Body of pancreas (tissue), 4 donors: ENCODE measurements at places on chromosomes 4 and X. TPM values are rescaled to one million over a fixed set of nuclear protein-coding genes. Genes with fewer than 3 reads are reported as not detected.
A peak's percentile ranks its signal among the peaks of the same experiment; 100 is the strongest.

GRCh38 chr4:183398298-183399125 is 45.9 kb upstream of the CDKN2AIP start:
- no peaks in the 10 kb centered on the region for H3K27me3 ChIP-seq
- peak overlapping the region; percentile 29 for H3K4me3 ChIP-seq
- peak overlapping the region; percentile 73 for H3K27ac ChIP-seq
- H3K36me3 ChIP-seq, result no peaks in the 10 kb centered on the region
- peaks cover 9% of the 10 kb centered on the region for H3K4me1 ChIP-seq
- peak; percentile 79 for DNase-seq

- no peak overlapping the region for H3K4me3 ChIP-seq
- H3K27ac ChIP-seq, result no peak overlapping the region
- no peaks in the 10 kb centered on the region for H3K27me3 ChIP-seq
- no peaks in the 10 kb centered on the region for H3K36me3 ChIP-seq
These were observed 1341.7 kb downstream of the PCDH7 start for GRCh38 chr4:32061916-32062315.

DNA sequence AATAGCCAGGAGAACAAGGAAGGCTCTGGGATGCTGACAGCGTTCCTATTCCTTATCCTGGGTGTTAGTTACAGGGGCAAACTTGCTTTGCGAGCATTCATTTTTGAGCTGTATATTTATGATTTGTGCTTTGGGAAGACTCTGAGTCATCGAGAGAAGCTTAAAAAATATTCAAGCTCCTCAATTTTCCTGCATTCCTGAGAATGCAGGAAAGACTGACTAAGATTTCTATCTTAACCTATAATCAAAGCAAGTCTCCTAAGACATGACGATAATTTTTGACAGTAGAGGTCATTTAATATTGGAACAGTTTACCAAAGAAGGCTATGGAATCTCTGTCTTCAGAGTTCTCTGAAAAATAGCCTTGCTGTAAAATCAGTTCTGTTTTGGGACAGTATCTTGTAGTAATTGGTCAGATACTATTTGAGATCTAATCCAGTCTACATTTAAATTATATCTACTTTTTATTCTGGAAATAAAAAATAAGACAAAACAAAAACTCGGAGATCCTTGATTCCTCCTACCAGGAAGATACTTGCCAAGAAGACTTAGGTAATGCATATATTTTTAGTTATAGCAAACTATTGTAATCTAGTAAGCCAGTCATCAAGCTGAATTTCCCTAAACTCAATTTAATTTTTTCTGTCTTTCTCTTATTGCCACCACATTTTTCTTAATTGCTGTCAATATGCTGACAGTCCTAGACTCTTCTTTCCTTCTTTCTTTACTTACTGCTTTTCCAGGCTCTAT is 31.7 kb downstream of the BBS12 start:
- no peaks in the 10 kb centered on the region for H3K4me1 ChIP-seq
- no peak for DNase-seq
- H3K27me3 ChIP-seq, result no peaks in the 10 kb centered on the region
- no peak overlapping the region for H3K27ac ChIP-seq
- H3K36me3 ChIP-seq, result no peaks in the 10 kb centered on the region

The NXT2 gene
- 9.3 TPM for total RNA-seq
